ENCODE measurements at places on chromosomes 13 and 19.
A peak's percentile ranks its signal among the peaks of the same experiment; 100 is the strongest.

- DNase-seq = no peak
Observed at GRCh38 chr13:39688699-39689405, 33.4 kb downstream of the COG6 start.

DNA sequence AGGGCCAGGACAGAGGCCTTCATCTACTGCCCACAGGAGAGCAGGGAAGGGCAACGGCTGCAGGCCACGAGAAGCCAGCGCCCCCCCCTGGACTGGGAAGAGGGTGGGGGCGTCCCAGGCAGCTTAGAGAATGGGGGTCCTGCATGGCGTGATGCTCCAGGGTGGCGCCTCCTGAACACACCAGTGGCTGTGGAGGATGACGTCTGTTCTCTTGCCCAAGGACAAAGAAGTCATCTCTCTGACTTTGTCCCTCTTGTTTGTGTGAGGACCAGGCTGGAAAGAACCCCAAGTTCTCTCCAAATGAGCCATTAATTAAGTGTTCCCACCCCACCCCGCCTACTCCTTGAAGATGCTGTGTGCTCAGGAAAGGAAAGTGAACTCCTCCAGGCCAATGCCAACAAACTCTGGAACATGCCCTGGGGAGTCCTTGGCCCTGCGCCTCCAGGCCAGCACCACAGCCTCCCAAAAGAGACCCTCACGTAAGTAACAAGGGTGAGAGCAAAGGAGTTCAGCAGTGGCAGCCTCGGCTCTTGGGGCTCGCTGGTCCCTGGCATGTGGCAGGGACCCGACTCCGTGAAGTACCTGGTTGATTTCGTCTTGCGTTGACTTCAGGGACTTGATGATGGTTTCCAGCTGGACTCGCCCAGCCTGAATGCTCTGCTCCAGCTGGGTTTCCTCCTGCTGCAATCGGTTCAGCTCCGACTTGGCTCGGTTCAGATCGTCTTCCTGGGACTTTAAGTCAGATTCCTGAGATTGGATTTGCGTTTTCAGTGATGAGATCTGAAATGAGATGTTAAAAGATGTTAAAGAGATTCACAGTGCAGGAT is 68.4 kb downstream of the EPS15L1 start:
- DNase-seq = no peak

- no peak for DNase-seq
Observed at GRCh38 chr19:51204321-51204720, 20.6 kb upstream of the CD33 start.

GRCh38 chr19:1503089-1503924 is 9.5 kb downstream of the ADAMTSL5 start:
- peak; percentile 47 for DNase-seq

- no peak for DNase-seq
Observed at GRCh38 chr19:54333586-54334298, 5.2 kb downstream of the LILRA4 start.

DNA sequence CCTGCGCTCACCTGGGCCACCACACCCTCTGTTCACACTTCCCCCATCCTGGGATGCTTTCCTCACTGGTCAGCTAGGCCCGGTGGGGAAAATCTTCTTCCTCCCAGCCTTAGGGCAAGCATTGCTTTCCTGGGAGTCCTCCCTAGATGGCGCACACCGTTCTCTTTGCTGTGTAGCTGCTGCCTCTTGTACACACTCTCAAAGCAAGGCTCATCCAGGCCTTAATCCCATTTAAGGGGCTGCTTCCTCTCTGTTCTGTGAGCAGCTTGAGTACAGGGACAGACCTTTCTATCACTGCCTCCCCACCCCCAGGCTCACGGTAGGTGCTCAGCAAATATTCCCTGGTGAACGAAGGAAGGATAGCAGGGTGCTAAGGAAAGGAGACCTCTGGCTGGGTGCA is 11.1 kb downstream of the SLC7A10 start:
- no peak for DNase-seq

DNA sequence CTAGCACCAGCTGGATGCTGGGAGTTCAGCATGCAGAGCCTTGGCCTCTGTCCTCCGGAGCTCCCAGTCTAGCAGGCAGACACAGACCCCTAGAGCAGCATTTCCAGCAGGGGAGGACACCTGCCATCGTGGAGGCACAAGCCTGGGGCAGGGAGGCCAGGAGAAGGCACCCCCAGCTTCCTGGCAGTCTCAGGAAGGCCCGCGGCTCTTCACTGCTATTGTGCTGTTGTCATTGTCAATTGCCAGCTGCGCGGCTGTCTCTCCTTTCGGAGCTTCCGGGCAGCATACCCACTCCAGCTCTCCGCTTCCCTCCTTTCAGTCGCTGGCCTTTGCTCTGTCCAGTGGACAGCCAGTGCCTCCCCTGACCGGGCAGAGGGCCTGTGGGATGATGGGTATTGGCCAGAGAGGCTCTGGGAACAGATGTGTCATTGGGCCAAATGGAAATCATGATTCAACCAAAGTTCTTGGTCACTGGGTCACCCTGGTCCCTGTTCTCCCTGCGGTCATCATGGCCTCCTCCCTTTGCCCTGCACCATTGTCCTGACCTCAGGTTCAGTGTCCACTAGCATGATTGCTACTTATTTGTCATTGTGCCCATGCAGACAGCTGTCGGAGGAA is 93.0 kb downstream of the SLC7A1 start:
- no peak for DNase-seq

GRCh38 chr19:35513628-35514281 is at the start of gene DMKN:
DMKN (minus strand) TSS chr19:35513649; CDS start chr19:35513475, 174 bp downstream.
- DNase-seq = no peak

DNA sequence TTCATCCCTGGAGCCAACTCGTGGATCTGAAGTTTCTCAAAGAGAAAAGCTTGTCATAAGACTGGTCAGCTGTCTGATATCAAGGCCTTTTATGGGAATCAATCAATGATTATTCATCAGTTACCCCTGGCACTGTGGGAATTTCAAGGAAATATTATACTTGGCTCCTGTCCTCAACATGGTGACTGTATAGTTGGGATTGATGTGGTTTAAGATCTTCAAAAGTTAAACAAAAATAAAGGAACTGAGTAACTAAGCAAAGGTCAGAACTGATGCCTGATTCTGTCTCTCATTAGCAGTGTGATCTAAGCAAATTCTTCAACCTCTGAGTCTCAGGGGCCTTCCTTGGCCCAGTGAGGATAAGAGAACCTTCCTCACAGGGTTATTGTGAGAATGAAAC is 22.2 kb upstream of the SERPINE3 start:
- DNase-seq = no peak

- DNase-seq = no peak
Observed at GRCh38 chr13:89267734-89268133, 1596.6 kb downstream of the SLITRK5 start.

- no peak for DNase-seq
Observed at GRCh38 chr13:38872693-38873092, 117.9 kb downstream of the STOML3 start.

DNA sequence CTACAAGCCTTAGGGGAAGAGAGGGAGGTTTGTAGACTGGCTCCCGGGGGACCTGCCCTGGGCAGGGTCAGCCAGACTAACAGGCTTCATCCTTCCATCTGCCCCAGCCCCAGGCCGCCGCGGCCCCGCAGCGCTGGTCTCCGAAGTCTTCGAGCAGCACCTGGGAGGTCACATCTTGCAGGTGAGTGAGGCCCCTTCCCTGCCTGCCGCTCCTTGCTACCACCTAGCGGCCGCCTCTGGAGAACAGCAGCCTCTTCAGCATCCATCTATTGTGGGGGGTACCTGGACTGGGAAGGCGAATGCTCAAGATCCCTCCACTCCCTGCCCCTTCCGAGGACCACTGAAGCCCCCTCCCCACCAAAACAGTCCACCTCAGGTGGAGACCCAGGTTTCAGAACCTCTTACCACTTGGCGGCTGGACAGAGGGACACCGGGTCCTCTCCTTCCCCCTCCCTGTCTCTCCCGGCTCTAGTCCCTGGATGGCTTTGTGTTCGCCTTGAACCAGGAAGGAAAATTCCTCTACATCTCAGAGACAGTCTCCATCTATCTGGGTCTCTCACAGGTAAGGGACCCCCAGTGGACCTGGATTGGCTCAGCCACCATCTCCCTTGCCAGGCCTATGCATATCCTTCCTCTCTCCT is 12.7 kb downstream of the NPAS1 start:
- peak; percentile 59 for DNase-seq

- DNase-seq = no peak
Observed at GRCh38 chr19:33622505-33622808, 704 bp downstream of the CHST8 start.

- no peak for DNase-seq
Observed at GRCh38 chr19:6270076-6270745, 9.6 kb downstream of the MLLT1 start.

DNA sequence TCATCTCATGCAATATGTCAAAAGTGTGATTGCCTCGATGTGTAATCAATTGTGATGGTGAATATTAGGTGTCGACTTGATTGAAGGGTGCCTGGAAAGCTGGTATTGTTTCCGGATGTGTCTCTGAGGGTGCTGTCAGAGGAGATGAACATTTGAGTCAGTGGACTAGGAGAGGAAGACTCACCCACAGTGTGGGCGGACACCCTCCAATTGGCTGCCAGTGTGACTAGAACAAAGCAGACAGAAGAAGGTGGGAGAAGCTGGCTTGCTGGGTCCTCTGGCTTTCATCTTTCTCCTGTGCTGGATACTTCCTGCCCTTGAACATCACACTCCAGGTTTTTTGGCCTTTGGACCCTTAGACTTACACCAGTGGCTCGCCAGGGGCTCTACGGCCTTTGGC is 15.5 kb upstream of the CABP5 start:
- DNase-seq = no peak

- no peak for DNase-seq
Observed at GRCh38 chr13:40149611-40150274, 494.3 kb downstream of the COG6 start.

DNA sequence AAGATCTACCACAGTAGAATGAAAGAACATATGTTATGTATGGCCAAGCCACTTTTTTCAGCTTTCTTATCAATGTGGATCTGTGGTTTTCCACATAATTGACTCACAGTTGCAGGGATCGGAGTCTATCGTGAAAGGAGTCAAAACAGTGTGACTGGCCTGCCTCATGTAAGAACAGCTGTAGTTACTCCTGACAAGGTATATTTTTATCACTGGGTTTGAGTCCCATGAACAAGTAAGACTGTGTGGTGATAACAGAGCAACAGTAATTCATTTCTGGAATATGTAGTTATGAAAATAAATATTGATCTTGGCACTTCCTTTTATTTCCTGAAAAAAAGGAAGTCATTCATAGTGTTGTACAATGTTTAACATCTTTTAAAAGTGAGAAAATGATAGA is 416.6 kb downstream of the KLF12 start:
- DNase-seq = no peak

- DNase-seq = no peak
Observed at GRCh38 chr13:98172590-98173422, 4.3 kb downstream of the RNF113B start.

GRCh38 chr19:43560687-43561086 is 14.6 kb downstream of the XRCC1 start:
- no peak for DNase-seq

- no peak for DNase-seq
Observed at GRCh38 chr13:95247171-95247570, 54.1 kb downstream of the ABCC4 start.

- DNase-seq = no peak
Observed at GRCh38 chr13:20824762-20825476, 51.2 kb upstream of the EEF1AKMT1 start.

All from stimulated activated CD4-positive, alpha-beta T cell treated with anti-CD3 and anti-CD28 coated beads, Interleukin-1b, Interleukin-23, amount 100 ng/mL, for 4 hours (primary cell).